Right lung (tissue), 10 donors: ENCODE measurements at places on chromosomes 13 and 19. TPM values are rescaled to one million over a fixed set of nuclear protein-coding genes. Genes with fewer than 3 reads are reported as not detected.

- DNase-seq, result no peak
These were observed 165.0 kb downstream of the USP12 start for GRCh38 chr13:27006519-27007161.

DNA sequence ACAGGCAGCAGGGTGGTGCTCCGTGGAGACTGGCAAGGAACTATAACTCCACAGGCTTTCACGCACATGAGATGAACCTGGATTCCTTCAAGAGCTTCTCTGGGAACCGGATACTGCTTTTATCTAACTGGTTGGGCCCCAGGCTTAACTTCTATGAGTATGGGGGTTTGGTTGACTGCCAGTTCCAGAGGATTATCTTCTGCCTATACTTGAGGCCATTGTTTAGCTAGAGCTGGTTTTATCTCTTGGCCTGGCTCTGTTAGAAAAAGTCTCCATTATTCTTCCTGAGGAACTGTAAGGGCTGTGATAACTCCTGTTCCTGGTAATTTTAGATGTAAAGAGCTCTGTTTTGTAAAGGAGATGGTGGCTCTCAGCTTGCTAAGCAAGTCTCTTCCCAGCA, 40.9 kb downstream of the ZNF846 start:
- DNase-seq, result no peak

DNA sequence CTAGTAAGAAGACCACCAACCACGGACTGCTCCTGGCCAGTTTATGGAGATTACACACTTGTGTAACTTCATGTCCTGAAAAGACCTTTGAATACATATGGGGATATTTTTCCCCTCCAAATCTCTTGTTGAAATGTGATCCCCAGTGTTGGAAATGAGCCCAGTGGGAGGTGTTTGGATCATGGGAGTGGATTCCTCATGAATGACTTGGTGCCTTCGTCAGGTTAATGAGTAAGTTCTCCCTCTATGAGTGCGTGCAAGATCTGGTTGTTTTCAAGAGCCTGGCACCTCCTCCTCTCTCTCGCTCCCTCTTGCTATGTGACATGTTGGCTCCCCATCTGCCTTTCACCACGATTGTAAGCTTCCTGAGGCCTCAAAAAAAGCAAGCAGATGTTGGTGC, 769.0 kb upstream of the SLITRK1 start:
- peak; percentile 2 for DNase-seq

Gene MTRF1
- polyA plus RNA-seq, result 27.5 TPM

Gene KLF1
- 0.30 TPM for polyA plus RNA-seq

DNA sequence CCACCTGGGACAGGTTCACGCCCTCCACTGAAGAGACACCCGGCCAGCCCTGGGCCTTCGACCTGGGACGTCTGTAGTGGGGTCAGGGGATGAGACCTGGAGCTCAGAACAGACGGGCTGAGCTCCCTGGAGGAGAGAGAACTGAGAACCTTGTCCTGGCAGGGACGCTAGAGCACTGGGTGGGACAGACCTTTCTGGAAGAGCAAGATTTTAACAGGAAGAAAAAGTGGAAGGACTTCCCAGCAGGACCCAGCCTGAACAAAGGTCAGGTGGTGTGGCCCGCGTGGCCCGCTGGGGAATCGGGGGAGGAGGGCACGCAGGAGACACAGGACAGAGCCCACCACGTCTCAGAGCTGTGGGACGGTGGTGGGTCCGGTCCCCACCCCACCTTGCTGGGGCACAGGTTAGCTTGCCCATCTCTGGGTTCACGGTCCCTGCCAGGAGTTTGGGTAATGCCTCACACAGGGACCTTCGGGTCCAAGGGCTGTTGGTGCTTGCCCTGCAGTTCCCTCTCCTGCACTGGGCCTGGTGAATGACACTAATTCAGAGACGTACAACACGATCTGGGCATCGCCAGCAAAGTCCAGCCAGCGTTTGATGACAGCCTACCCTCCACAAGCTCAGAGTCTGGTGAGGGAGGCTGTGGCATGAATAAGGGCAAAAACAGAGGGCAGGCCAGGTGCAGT, 1.2 kb upstream of the EFNA2 start:
- DNase-seq, result no peak

Gene RDH8
- not detected for polyA plus RNA-seq

Gene MPND
- polyA plus RNA-seq, result 20.8 TPM

Gene ZNF20
- polyA plus RNA-seq, result 6.9 TPM

- no peak for DNase-seq
These were observed 105.7 kb upstream of the RAP2A start for GRCh38 chr13:97328222-97328790.

DNA sequence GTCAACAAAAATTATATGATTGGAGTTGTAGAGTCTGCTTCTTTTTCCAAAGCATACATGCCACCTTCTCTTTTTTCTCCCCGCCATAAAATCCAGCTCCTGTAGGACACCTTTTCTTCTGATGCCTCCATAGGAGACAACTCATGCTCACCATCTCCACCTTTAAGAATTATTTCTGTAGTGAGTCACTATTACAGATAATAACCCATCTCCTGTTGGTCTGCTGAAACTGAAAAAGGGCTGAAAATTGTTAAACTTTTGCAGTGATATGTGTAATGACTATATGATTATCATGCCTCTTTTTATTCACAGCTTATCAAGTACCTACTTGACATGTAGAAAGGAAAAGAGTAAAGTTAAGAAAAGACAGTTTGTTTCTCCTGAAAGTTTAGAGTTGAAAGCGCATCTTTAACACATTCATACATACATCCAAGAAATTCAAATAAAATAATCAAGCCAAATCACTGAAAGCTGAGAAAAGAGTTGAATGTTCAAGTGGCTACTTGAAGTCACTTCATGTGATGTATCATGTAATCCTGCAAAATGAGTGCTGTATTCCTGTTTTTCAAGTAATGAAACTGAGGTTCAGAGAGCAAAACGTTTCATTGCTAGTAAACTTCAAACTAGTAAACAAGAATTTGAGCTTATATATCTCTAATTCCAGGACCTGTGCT, 35.5 kb upstream of the LPAR6 start:
- DNase-seq, result no peak

DNA sequence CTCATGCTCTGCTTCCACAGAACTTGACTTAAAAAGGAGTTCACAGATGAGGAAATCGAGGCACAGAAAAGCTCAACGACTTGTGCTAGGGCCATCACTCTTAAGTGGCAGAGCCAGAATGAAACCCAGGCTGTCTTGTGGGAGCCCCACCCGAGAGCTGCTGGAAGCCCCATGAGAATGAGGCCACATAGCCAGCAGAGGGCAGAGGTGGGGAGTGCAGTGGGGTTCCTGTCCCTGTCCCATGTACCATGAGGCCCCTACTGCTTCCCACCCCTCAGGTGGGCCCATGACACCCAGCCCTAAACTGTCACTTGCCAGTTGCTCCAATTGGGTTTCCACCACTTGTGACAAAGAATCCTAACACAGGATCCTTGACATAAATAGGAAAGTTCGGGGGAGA, 175.9 kb downstream of the IRS2 start:
- DNase-seq, result no peak

GRCh38 chr13:107834717-107835116, 380.6 kb downstream of the LIG4 start:
- DNase-seq, result no peak

GRCh38 chr13:62294244-62294643, 878.6 kb upstream of the PCDH20 start:
- DNase-seq, result no peak

- no peak for DNase-seq
These were observed 216.5 kb downstream of the DCLK1 start for GRCh38 chr13:35914662-35915061.

Gene CYP2A6
- 0.40 TPM for polyA plus RNA-seq

Gene GNA15
- 3.9 TPM for polyA plus RNA-seq

DNA sequence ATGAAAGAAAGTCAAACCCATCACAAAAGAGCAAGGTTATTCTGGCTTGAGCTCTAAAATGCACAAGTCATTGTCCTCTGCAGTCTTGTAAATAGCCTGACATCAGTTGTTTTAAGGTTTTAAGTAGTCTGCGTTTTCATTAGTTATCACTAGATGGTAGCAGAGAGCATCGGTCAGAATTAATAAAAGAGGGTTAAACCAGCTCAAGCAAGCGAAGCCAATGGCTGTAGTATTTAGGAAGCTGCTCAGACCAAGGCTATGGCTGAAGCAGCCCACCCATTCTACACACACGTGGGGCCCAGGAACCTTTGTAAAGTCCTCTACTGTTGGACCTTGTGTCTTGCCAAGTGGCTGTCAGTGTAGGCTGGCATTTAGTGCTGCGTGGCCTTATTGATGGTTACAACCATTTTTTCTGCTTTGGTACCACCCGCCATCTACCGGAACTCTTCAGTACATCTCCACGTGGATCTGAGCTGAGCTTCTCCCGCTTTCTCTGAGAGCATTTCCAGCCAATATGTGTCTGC, 13.3 kb upstream of the ZNF57 start:
- peak; percentile 57 for DNase-seq

GRCh38 chr13:55361141-55361540, 1779.6 kb upstream of the PRR20A start:
- DNase-seq, result no peak

GRCh38 chr19:17488593-17489391, 18.5 kb downstream of the SLC27A1 start:
- DNase-seq, result peak; percentile 61

Gene NPHS1
- 0.60 TPM for polyA plus RNA-seq

GRCh38 chr19:50719566-50719965, at the start of gene SHANK1:
Gene SHANK1 (minus strand): TSS chr19:50719802. CDS start chr19:50716919, 2,883 bp downstream.
- DNase-seq, result no peak

DNA sequence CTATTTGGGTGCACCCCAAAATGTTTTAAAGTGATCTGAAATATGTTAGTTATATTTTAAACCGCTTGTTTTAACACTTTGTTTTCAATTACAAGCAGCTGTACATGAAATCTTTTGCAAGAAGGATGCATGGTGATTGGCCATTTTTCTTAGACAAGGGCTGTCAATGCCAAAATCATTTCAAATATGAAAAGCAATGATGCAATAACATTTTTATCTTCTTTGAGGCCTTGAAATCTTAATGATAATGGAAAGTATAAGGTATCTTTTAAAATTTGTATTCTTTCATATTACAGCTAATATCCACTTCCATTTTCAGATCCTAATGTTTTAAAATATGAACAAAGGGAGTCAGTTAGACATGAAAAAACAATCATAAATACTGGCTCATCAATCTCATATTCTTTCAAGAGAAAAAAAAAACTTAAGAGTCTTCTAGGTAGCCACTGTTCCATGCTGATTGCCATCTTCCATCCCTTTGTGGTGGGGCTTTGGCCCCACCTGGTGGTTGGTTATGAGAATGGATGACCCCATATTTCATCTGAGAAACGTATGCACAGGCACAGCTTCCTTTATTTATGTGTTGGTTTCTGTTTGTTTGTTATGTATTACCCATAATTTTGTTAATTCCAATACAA, 330.3 kb upstream of the MIR17HG start:
- DNase-seq, result peak; percentile 24

GRCh38 chr13:43787997-43788396, 1.2 kb upstream of the ENOX1 start:
- no peak for DNase-seq

DNA sequence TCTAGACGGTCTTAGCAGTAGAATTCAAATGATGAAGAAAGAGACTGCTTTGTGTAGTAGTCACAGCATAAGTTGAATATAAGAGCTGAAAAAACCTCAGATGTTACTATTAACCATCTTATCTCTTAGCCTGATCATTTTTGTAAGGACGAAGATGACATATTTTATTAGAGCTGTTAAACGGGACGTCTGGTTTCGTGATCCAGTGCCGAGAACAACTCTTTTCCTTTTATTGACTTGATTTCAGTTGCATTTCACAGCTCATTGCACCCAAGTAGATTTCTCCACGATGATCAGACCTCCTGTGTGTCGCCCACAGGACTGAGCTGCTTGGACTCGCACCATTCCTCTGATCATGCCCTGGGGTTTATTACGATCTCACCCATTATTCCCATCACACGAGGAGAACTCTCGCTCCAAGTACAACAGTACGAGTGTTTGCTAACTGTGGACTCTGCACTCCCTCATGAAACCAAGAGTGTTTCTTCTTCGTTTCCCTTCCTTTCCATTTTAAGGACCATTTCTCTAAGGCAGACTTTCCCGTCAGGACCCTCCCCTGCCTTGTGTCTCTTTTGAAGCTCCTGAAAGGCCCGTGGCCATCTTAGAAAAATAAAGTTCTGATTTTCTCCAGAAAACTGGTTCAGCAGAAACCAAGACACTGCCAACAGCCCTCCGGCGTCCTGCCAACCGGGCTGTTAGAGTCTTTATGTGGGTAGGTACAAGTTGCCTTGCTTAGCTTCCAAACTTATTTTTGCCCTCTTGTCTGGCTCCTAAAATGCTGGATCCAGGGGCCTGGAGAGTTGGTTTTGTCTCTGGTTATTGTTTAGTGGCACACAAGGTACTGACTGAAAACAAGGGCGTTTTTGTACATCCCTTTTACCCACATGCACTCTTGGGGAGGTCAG, 48.2 kb upstream of the RNF113B start:
- no peak for DNase-seq

Gene KL
- 8.6 TPM for polyA plus RNA-seq

Gene POU2F2
- 1.5 TPM for polyA plus RNA-seq

DNA sequence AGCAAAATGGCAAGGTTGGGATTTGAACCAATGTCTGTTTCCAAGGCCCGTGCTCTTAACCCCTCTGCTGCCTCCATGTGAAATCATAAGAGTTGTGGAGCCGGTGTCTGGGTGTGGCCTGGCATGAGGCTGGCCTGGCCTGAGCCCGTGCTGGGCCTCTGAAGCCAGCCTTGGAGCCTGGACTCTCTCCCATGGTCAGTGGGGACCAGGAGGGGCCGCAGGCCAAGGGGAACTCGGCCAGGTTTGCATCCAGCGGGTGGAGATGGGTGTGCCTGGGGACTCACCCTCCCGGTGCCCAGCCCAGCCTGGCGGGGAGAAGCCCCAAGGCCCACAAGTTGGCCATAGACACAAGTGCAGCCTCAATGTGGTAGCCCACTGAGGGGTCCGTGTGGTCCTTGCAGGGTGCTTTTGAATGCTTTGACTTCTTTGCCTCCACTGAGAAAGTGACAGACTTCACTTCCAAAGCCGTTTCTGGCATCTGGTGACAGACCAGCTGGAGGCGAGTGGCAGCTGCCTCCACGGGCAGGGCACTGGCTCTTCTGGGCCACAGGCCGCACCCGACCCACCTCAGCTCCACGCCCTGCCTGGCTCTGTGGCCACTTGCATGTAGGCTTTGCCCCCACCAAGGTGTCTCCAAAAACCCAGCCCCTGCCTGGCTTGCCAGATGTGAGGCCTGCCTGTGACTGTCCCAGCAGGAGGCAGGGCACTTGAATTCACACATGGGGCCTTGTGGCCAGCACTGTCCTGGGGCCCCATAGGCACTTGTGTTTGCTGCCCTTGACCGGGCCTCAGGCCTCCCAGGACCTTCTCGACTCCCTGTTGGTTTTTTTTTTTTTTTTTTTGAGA, 26.2 kb upstream of the NCCRP1 start:
- no peak for DNase-seq

DNA sequence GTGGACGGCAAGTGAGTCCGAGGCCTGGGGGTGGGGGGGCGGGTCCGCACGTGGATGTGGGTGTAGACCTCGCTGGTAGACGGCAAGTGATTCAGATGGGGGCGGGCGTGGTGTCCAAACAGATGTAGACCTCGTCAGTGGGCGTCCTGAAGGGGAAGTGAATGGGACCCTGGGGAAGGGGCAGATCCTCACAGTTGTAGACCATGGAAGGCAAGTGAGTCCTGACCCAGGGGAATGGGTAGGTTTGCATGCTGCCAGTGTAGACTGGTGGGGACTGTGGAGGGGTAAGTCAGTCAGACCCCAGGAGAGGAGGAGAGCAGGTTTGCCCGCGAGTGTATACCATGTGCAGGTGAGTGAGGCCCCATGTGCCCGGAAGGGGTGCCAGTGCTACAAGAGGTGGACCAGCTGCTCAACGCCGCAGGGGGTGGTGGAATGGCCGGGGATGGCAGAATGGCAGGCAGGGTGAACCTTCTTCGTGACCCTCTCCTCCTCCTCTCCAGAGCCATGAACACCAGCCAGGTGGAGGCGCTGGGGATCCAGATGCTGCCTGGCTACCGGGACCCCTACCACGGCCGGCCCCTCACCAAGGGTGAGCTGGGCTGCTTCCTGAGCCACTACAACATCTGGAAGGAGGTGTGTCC, 22.1 kb downstream of the COLGALT1 start:
- DNase-seq, result no peak
